ENCODE measurements at places on chromosomes 5 and 9.

DNA sequence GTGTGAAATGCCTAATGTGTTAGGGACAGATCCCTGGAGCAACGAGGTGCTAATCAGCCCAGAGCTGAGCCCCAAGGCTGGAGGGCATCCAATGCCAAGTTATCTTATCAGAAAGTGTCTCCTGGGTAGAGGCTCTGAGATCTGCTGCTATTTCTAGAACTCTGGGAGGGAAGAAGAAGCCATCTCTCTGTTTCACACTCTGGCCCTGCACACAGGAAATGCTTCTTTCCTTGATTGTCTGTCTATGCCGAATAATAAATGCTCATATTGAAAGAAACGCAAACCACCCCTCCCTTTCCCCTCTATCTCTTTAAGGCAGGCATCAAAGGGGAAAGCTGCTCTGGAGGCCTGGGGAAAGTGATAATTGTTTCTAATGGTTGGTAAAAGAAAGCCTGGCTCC, 166.7 kb downstream of the PAPPA start:
- DNase-seq = no peak

- no peak for DNase-seq
Observed at GRCh38 chr5:90386099-90386710, 23.4 kb downstream of the CETN3 start.

DNA sequence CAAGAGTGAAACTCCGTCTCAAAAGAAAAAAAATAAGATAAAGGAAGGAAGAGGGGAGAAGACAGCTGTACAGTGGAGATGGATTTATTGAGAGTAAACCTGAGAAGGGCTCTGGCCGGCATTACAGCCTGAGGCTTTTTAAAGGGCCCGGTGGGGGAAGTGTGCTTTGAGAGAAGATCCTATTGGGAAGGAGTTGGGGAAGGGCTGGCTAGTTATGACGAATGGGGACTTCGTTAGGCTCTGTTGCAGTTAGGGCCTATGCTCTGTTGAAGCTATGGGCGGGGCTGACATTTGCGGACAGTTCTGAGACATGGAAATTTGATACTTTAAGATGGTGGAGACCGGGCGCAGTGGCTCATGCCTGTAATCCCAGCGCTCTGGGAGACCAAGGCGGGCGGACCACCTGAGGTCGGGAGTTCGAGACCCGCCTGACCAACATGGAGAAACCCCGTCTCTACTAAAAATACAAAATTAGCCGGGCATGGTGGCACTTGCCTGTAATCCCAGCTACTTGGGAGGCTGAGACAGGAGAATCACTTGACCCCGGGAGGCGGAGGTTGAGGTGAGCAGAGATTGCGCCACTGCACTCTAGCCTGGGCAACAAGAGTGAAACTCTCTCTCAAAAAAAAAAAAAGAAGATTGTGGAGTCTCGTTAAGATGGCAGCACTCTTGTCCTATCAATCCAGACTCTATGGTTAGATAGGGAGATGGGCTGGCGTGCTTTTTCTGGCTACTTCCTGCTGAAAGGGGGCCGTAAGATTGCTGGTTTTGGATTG, 33.2 kb downstream of the C9orf50 start:
- DNase-seq = no peak

- no peak for DNase-seq
Observed at GRCh38 chr9:90165281-90165680, 477.3 kb downstream of the DIRAS2 start.

GRCh38 chr5:82642313-82642712, 364.2 kb upstream of the RPS23 start:
- DNase-seq = no peak

DNA sequence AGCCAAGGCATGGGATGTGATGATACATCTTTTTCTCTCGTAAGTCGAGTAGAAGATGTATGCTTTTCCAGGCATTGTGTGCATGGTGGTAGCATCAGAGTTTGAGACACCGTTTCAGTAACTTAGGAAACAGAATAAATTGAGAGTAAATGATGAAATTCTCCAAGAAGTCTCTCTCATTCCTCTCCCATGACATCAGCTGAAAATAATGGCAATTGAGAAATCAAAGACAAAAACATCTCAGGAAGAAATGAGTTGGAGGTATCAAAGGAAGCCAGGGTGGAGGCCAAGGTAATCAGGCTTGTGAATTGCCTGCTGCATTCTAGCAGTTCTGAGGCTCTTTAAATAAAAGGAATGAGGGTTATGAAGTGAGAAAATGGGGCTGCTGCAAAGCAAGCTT, 53.9 kb downstream of the SGCD start:
- DNase-seq = no peak

- no peak for DNase-seq
Observed at GRCh38 chr5:156314416-156314815, 12.5 kb upstream of the SGCD start.

DNA sequence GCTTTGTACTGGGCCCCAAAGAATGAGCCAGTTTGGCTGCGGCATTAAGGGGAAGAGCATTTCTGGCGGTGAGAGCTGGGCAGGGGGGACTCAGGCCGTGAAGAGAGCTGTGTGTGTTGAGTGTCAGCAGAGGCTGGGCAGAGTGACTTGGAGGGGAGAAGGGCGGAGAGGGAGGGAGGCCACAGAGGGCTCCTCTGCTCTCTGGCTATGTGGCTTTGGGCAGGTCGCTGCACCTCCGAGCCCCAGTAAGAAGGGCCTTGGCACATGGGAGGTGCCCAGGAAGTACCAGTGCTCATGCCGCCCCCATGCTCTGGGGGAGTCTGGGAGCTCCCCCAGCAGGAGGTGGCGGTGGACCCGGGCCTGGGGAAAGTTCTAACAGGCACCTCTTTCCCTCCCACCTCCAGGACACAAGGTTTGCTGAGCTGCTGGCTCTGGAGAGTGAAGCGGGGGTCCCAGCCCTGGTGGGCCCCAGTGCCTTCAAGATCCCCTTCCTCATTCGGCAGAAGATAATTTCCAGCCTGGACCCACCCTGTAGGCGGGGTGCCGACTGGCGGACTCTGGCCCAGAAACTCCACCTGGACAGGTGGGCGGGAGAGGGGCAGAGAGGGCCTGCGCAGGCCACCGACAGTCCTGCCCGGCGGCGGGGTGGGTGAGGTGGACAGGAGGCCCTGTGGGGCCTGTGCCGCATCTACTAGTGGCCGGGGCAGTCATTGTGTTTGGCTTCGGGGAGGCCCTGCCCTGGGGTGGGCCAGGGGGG, 20.1 kb downstream of the HK3 start:
- DNase-seq = no peak

- DNase-seq = no peak
Observed at GRCh38 chr9:83544002-83544698, 5.9 kb upstream of the FRMD3 start.

GRCh38 chr9:69888856-69889585, 68.4 kb downstream of the CFAP95 start:
- DNase-seq = no peak

DNA sequence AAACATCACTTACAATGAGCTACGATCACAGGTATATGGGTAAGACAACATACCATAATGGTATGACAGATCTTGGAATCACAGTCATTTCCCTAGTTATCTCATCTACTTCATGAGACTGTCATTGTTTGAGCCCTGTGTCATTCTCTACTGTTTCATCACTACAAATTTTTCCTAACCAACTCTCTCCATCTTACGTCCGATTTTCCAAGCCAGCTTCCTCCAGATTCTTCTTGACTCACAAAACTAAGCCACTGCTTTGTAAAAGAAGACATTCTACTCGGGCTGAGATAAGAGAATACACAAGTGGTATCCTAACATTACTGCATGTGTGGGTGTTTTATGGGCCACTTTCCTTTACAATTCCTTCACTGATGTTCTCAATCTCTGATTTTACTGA, 49.6 kb downstream of the SERINC5 start:
- DNase-seq = no peak
